Stimulated activated CD4-positive, alpha-beta T cell treated with anti-CD3 and anti-CD28 coated beads, Interleukin-15, amount 100 ng/mL, for 24 hours (primary cell): ENCODE measurements at places on chromosomes 1 and 21.

DNA sequence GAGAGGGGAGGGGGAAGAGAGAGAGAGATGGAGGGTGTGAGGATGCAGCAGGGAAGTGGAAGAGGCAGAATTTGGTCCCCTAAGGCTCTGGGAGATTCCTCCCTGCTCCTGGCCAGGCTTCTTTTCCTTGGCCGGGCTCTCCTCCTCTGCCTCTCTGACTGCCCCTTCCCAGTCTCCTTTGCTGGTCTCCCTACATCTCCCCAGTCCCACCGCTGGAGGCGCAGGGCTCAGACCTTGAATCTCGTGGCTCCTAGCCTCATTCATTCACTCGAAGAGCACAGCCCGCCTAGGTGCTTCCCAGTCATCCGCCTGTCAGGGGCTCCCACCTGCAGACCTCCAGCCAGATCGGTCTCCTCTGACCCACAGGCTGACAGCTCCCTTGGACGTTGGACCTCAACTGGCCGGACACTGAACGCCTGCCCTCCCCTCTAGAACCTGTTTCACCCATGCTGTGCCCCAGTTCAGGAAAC is 76.5 kb downstream of the VWA5B1 start:
- peak; percentile 46 for DNase-seq

- no peak for DNase-seq
Observed at GRCh38 chr1:209421186-209421585, 162.3 kb upstream of the CAMK1G start.

DNA sequence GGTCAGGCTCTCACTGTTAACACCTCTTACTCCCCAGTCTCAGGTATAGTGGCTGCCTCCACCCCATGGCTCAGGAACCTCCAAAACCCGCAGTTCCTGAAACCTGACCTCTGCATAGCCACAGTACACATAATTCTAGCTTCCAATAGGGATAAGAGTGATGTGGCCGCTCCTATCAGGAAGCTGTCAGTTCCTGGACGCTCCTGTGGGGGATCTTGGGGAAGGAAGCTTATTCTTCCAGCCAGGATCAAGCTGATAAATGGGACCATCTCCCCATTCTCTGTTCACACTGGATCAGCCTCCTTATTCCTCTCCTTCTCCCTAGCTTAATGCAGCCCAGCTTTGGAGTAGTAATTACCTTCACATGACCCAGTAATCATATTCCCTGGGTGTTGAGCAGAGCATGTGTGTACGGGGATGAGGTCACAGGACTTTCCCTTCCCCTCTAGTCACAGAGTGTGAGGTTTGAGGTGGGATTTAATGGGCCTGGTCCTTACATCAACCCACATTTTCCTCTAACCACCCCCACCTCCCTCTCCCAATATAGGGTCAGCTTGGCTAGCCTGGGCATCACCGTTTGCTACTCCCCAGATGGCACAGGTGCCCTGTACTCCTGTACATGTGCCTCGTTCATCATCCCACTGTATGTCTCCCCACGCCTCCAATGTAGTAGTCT is 7.0 kb upstream of the POU3F1 start:
- no peak for DNase-seq

- DNase-seq: no peak
Observed at GRCh38 chr1:246750752-246751151, 26.5 kb downstream of the SCCPDH start.

DNA sequence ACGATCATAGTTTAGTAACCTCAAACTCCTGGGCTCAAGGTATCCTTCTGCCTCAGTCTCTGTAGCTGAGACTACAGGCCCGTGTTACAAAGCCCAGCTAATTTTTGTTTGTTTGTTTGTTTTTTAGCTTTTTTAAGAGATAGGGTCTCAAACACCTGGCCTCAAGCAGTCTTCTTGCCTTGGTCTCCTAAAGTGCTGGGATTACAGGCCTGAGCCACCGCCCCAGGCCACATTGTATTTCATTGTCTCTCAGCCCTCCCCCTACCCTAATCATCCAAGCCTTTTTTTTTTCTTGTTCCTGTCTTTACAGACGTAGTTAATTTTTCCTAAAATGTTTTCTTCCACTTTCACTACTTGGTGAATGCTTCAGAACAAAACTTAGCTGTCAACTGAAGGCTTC is 5.4 kb downstream of the CDC7 start:
- no peak for DNase-seq

DNA sequence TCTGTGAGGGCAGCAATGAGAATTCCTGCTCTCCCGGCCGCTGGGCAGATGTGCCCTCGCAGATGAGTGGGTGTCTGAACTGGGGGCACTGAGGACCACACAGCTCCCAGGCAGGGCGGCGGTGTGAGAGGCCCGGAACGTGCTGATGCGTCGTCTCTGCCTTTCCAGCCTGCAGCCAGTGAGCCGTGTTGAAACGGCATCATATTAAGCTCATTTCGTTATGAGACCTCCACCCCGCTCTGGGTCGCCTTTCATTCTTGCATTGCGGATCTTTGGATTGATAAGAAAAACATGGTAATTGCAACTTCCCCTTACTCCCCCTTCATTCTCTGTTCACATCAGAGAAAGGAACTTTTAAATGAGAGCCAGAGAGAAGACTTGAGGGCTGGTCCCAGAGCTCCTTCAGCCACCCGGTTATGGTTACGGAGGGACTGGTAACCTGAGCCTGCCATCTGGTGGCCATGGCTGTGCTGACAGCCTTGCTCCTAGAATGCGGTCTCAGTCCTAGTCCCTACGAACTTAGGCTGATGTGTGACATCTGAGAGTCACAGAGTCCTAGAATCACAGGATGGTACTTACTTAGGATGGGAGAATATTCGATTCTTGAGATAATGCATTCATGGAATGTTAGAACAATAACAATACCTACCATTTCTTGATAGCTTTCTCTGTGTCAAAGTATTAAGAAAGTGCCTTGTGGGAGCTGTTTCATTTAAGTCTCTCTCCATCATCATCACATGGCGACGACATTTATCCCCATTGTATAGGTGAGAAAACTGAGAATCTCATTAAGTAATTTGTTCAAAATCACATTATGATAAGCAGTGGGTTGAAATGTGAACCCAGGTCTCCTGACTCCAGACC is 271.0 kb downstream of the TRABD2B start:
- DNase-seq: peak; percentile 82

DNA sequence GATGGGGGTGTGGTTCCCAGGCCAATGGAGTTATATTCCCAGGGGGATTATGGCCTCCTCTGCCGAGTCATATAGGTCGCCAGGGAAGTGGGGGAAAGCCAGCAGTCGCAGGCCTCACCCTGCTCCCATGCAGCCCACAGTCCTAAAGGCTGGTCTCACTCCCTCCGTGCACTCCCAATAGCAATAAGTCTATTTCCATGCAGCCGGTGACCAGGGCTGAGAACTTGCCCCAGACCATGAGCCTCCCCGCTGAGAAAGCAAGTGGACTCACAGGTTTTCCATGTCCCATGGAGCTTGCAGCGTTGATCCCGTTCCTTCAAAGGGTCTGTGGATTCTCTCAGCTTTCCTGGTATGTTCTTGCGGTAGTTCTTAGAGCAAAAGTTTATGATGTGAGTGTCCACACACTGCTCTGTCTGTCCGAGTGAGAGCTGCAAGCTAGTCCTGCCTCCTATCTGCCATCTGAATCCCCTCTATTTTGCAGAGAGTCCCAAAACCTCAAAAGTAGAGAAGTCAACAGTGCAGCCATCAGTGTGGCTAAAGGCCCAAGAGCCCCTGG is 81.7 kb upstream of the TMPRSS2 start:
- DNase-seq: no peak

GRCh38 chr1:216034506-216034905 is 388.7 kb downstream of the USH2A start:
- no peak for DNase-seq

- no peak for DNase-seq
Observed at GRCh38 chr1:63343922-63344321, 21.6 kb downstream of the FOXD3 start.

DNA sequence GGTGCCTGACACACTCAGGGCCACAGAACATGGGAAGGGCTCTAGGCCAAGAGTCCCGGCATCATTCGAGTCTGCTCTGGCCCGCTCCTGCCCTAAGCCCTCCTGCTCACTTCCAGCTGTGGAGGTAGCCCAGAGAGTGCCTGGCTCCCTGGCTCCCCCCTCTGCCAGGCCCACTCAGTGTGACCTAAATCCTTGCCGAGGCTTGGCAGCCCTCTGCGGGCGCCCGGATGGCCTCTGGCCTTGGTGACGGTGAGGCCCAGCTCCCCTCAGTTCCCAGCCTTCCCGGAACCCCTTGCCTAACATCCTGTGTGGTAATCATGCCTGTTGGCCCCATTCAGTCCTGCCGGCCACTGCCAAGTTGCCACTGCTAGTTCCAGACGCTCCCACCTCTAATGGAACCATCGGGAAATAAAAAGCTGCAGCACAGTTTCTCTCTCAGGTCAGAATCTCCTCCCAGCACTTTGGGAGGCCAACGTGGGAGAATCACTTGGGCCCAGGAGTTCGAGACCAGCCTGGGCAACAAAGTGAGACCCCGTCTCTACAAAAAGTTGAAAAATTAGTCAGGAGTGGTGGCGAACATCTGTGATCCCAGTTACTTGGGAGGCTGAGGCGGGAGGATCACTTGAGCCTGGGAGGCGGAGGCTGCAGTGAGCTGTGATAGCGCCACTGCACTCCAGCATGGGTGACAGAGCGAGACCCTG is 1.2 kb upstream of the H6PD start:
- DNase-seq: no peak

- no peak for DNase-seq
Observed at GRCh38 chr1:240029418-240029817, 62.3 kb upstream of the FMN2 start.

- DNase-seq: no peak
Observed at GRCh38 chr1:113046569-113046968, 26.4 kb upstream of the LRIG2 start.
